NAMALWA (cell line): ENCODE measurements at places on chromosomes 12 and 14.
A peak's percentile ranks its signal among the peaks of the same experiment; 100 is the strongest.

- DNase-seq: peak; percentile 32
These were observed 17.6 kb upstream of the PLEKHH1 start for GRCh38 chr14:67515386-67516079.

GRCh38 chr12:124747426-124748161 lies 116.1 kb downstream of the SCARB1 start:
- no peak for DNase-seq

DNA sequence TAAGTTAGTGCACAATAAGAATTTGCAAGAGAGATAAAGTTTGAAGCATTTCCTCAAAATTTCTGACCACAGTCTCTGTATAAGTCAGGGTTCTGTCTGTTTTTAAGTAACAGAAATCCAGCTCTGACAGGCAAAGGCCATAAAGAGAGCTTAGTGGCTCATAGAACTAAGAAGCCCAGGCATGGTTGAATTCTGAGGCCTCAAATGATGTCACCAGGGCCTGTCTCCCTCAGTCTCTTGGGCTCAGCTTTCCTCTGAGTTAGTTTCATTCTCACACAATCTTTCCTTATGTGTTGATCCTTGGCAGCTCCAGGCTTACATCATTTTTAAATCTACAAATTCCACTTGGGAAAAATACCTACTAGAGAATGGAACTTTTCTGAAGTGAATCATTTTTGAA lies 173.4 kb upstream of the ATP2B1 start:
- DNase-seq: peak; percentile 10

DNA sequence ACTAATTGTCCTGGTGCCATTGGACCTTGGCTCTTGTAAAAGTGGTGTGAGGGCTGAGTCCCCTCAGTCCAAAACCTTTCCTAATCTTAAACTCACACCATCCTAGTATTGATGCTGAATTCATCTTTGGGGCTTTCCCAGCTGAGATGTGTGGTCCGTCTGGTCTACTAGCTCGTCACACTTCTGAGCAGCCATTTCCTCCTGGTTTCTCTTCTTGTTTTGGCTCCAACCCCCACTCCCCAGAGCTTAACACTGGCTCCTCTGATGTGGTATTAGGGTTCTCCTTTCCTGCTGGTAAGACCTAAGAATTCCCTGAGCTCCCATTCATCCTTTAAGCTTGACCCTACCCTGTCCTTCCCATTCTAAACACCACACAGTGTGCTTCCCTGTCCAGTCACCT lies 900.6 kb downstream of the VRK1 start:
- DNase-seq: no peak

DNA sequence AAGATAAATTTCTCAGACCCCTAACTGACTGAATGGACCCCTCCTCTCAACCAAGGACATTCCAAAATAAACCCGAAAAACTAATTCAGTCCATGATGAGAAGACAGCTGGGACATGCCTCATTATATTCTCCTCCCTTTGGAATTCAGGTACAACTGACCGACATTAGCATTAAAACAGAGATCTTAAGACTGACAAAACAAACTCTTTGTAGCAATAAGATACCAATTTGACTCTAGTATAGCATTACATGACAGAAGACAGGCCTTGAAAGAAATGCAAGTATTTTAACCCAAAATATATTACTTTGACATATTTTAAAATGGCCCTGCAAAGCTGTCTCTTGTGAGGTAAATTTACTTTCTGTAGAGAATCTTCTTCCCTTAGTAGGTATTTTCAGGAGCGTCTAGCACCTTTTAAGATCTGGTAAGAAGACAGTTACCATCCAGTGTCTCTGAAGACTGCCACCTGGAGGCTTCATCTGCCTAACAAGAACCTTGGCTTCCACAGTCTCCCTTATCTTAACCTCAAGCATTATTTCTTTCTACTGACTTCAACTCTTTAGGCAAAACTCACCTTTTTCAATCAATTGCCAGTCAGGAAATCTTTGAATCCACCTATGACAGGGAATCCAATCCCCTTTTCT lies 957.5 kb downstream of the SLC6A15 start:
- peak; percentile 16 for DNase-seq

DNA sequence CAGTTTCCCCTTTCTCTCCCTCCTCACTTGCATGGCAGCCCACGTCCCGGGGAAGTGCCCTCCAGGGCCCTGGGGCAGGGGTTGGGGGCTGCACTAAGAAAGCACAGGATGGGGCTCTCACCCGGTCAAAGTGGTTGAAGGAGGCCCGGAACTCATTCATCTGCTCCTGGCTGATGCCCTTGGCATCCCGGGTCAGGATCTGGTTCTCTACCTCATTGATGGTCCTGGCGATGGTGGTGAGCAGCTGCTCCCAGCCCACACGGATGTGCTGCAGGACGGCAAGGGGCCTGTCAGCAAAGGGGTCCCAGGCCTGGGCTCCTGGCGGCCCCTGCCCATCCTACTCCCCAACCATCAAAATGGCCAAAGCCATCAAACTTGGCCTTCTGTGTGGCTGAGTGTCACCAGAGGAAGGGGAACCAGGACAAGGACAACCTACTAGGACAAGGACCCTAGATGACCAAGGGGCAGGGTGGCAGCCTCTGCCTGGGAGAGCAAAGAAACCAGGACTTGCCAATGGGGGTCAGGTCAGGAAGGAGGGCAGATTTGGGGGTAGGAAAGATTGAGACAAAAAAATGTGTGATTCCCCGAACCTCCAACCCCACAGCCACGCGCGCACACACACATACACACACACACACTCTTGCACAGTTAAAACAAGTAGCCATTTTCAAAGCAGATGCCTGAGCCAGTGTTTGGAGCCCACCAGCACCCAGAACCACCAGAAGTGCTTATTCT lies 87.1 kb upstream of the ZFP36L1 start:
- DNase-seq: no peak

- DNase-seq: no peak
These were observed 358.2 kb downstream of the DIO2 start for GRCh38 chr14:79852950-79853744.

DNA sequence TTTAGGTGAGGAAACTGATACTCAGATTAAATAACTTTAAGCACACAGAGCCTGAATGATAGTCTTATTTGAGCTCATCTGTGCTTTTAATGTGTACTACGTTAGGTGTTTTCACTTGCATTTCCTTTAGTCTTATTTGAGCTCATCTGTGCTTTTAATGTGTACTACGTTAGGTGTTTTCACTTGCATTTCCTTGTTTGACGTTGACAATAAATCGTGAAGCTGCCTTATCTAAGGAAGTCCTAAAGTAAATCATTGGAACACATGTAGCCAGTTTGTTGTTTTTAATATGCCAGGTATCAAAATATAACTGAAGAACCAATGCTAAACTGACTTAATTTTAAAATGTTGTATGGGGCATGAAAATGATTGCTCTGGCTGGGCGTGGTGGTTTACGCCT lies 2.0 kb downstream of the RAP1B start:
- DNase-seq: peak; percentile 39

- DNase-seq: no peak
These were observed 46.0 kb downstream of the DGLUCY start for GRCh38 chr14:91159906-91160305.

- DNase-seq: peak; percentile 21
These were observed 1023.0 kb upstream of the ATXN7L3B start for GRCh38 chr12:73514672-73515071.

GRCh38 chr12:91043408-91043807 lies 14.4 kb downstream of the KERA start:
- no peak for DNase-seq

DNA sequence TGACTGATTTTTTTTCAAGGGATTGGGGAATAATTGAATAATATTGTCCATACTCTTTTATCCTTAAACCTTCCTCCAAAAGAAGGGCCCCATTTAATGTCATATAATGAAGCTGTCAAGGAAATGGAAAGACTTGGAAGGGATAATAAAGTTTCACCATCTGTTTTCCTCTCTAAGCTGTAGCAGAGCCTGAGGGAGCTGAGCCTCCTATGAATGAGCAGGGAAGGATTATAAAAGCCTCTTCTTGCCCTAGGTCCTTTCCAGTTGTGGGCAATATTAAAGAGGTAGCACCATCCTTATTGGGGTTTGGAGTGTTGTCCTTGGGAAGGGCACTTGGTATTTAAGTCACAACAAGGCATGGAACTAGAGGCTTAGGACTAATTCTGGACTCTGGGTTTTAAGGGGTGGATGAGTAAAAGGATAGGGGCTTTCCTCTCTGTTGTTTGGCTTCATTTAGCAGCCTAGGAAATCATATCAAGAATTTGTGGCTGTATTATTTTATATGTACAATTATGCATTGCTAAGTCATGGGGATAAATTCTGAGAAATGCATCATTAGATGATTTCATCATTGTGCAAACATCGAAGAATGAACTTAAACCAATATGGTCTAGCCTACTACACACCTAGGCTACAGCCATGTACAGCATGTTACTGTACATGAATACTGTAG lies 408.5 kb upstream of the DCN start:
- DNase-seq: no peak

- DNase-seq: no peak
These were observed 187.7 kb downstream of the PHETA1 start for GRCh38 chr12:111181143-111181726.

DNA sequence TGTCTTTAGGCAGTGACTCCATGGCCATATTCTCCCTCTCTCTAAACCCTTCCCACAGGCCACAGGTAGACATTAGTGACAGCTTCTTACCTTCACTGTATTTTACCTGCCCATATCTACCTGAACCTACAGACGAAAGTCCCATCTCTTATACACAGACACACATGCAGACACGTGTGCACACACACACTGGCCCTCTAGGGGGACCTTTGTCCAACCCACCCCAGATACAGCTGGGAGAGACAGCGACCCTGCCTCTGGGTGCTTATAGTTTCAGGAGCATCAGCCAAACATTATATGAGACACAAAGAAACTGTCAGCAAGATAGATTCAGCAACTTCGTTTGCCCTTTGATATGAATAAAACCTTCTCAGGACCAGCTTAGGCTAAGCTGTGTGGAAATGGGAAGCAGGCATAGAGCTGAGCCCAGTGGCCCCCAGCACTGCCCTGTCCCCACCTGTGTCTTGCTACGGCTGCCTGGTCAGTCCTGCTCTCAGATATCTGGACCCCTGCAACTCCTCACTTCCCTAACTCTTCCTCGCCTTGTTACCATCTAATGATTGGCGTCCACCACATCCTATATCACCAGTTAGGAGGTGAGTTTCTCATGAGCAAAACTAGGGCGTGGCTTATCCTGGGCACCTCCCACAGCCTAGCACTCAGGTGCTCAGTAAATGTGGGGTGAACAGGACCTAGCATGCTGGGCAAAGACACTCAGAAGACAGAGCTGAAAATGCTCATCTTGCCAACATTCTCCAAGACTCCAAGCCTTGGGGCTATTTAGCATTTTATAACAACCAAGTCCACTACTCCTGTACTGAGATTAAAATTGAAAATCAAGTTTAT lies 12.0 kb upstream of the CD9 start:
- no peak for DNase-seq

DNA sequence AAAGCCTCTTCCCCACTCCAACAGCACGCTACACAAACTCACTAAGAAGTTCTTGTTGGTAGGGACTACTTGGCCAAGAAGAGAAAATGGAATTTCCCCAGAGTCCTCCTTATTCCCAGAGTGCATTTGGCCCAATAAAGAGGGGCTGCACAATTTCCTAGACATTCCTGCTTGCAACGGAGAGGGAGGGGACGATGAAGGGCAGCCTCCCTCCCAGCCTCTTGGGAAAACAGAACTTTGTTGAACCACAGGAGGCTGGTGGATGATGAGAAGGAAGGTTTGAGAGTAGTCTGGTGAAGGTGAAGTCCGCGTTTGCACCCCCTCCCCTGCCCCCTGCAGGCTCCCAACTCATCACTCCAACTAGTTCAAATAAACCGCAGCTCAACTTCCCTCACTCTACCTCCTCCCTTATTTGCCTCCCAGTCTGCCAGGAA lies 19.1 kb upstream of the TBX3 start:
- DNase-seq: no peak
